ENCODE measurements at places on chromosomes 12 and 14. TPM values are rescaled to one million over a fixed set of nuclear protein-coding genes. Genes with fewer than 3 reads are reported as not detected.

The FITM1 gene
- total RNA-seq: 0.72 TPM

The CNTN1 gene
- total RNA-seq: 0.29 TPM

The CD163 gene
- under 0.01 TPM for total RNA-seq

The POTEM gene
- total RNA-seq: not detected

The SCNN1A gene
- total RNA-seq: 0.36 TPM

The OAS2 gene
- 8.3 TPM for total RNA-seq

The OR11G2 gene
- not detected for total RNA-seq

The PTPN21 gene
- total RNA-seq: 18.0 TPM

The B4GALNT1 gene
- total RNA-seq: 2.9 TPM

The NFE2 gene
- 2.7 TPM for total RNA-seq

The PLA2G1B gene
- not detected for total RNA-seq

The AQP6 gene
- total RNA-seq: not detected

The ATN1 gene
- 14.1 TPM for total RNA-seq

The TTC9 gene
- 0.29 TPM for total RNA-seq

The SLCO1B3 gene
- total RNA-seq: not detected

The TMEM52B gene
- total RNA-seq: not detected

The LYZ gene
- total RNA-seq: 8.3 TPM

The KRT76 gene
- not detected for total RNA-seq

The SMOC1 gene
- 25.7 TPM for total RNA-seq

The CLEC4D gene
- not detected for total RNA-seq

The ASPG gene
- under 0.01 TPM for total RNA-seq

The HNF1A gene
- total RNA-seq: not detected

The COCH gene
- total RNA-seq: 0.29 TPM

The SPTB gene
- not detected for total RNA-seq

The CHGA gene
- total RNA-seq: not detected

The WIF1 gene
- total RNA-seq: not detected

Data from osteoblast (primary cell).